Stimulated activated CD4-positive, alpha-beta T cell treated with anti-CD3 and anti-CD28 coated beads, Interleukin-12 subunit alpha, Interleukin-12 subunit beta, amount 100 ng/mL, for 24 hours (primary cell): ENCODE measurements at places on chromosomes 7 and 10.

DNA sequence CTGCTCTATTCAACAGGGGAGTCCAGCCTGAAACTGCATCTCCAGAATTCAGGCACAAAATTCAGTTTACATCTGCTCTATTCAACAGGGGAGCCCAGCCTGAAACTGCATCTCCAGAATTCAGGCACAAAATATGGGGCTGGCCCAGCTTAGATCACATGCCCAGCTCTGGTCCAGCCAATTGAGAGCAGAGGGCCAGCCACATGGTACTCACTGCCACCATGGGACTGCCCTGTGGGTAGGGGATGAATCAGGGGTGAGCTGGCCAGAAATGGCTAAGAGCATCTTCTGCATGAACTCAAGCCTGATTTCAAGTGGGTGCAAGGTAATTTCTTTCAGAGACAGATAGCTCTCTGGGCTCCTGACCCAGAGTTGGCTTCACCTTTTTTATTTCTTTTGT lies 156.6 kb upstream of the LYZL2 start:
- no peak for DNase-seq

GRCh38 chr10:28991333-28992270 lies 297.3 kb upstream of the LYZL1 start:
- DNase-seq: peak; percentile 32

DNA sequence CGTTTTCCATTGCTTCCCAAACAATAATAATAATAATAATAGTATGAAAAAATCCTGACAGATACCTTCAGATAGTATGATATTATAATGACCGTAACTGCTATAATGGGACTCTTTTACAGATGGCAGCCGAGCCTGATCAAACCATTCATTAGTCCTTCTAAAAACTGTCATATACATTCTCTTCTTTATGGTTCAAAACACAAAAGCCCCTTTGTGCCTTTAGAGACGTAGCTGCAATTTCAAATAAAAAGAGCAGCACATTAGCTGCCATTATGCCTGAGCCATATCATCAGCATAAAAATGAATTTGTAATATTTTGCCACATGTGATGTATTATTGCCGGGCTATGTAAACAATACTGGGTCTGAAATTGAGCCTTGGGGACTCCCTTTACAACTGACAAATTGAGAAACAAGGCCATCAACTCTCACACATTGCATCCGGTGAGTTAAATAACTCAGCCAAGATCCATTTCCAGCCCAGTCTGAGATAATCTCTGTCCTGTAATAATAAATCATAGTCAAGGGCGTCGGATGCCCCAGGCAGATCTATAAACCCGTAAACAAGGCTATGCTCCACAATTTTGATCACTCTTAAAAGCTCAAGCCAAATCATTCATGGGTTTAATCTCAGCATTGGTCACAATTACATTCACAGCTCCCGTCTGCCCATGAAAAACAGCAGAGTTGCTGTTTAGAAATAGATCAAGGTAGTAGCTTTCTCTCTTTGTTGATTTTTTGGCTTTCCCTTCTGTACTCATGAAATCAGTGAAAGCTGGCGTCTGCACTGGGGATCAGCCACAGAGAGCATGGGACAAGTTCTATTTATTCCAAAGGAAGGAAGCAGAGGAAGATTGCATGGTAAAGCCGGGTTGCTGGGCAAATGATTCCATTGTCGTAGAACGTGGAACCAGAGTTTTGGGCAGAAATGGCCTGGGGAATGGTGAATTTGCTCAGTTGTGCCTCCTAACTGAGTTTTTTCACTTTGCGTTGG lies 150.1 kb upstream of the BMPER start:
- DNase-seq: no peak

DNA sequence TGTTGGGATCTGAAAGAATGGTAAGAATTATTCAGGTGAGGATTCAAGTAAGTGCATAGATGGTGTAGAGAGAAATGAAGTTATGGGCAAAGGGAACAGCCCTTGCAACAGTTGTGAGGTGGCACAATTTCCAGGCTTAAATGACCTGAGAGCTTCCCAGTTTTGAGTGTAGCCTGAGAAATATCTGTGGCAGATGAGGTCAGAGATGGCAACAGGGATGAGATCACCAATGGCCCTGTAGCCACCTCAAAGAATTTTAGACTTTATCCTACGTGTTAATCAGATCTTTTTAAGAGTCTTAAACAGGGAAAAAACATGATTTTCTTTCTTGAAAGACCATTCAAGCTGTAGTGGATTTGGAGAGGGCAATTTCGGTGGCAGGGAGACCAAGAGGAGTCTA lies 1.9 kb upstream of the NRF1 start:
- no peak for DNase-seq

DNA sequence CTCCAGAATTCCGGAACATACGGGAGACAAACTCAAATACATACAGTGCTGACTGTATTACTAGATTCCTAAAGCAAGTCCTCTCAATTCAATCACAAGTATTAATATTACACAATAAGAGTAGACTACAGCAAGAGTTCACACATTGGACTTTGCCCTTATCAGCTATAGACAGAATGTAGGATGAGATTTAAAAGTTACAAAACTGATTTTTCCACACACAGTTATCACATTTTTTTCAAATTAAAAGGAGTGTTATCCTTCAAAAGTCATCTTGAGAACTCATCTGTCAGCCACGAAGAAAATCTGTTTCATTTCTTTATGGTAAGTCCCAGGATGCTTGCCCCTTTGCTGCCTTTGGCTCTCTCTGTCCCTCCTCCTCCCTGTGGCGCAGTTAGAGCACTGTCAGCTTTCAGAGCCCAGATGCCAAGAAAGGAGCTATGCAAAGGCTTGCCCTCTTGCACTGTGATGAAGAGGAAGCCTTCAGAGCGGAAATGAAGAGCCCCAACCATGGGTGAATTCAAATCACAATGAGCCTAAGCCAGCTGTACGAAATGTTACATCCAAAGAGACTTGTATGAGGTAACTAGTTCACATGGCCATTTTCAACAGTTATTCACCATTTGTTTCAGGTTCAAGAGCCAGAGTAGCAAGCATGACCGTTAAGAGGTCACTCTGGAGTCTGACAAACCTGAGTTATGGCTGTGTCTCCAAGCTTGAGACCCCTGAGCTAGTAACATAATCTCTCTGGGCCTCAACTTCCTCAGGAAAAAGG lies 10.7 kb downstream of the NCOA4 start:
- no peak for DNase-seq

DNA sequence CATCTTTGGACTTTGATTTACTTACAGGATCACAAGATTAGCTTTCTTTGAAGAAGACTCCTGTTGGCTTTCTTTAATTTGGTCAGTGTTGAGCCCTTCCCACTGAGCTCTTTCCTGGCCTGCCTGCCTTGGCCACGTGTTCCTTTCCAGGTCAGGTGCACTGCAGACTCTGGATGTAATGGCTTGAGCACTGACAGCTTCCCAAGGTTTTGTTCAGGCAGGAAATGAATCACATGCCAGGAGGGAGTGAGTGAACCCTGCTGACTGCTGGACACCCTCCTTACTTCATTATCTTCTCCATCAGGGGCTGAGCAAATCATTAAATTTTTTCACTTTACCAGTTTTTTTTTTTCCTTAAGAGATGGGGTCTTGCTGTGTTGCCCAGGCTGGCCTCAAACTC lies 29.8 kb downstream of the SNX10 start:
- no peak for DNase-seq

- DNase-seq: no peak
Observed at GRCh38 chr7:46577394-46577793, 656.3 kb upstream of the IGFBP3 start.

DNA sequence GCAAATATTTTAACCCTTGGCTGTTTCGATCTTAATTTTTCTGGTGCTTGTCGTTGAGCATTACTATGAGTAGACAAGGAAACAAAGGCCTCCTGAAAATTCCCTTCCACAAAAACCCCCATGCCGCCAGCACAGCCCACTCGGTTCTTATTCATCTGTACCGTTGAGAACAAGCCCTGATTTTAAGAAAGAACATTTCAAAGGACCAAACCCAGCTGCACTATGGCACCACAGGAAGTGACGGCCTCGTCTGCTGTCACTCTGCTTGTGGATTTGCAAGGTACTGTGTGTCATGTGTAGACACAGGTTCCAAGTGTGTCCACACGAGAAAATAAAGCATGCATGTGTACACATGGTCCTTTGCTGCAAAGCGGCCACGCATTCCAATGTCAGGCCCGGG lies 285.2 kb downstream of the DNAJB6 start:
- DNase-seq: no peak

DNA sequence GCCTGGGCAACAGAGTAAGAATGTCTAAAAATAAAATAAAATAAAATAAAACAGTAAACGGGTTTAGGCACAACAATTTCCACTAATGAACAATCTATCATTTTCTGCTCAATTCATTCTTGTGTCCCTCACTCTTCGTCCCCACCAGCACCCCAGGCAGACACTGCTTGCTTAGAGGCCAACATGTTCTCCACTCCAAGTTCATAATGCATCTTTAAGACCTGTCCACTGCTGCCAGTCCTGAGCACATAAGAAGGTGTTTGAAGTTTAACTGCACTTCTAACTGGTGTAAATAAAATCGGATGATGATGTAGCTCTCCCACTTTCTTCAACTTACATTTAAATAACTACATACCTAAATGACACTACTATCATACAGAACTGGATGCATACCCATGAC lies 13.2 kb downstream of the PDLIM1 start:
- no peak for DNase-seq

- DNase-seq: no peak
Observed at GRCh38 chr10:22341190-22341925, 3.9 kb upstream of the SPAG6 start.

GRCh38 chr10:71063401-71063800 lies 149.0 kb upstream of the UNC5B start:
- no peak for DNase-seq

GRCh38 chr7:44325201-44325671 lies at the start of gene CAMK2B:
Gene CAMK2B (minus strand): TSS chr7:44325594. CDS start chr7:44325421, 173 bp downstream.
- no peak for DNase-seq

DNA sequence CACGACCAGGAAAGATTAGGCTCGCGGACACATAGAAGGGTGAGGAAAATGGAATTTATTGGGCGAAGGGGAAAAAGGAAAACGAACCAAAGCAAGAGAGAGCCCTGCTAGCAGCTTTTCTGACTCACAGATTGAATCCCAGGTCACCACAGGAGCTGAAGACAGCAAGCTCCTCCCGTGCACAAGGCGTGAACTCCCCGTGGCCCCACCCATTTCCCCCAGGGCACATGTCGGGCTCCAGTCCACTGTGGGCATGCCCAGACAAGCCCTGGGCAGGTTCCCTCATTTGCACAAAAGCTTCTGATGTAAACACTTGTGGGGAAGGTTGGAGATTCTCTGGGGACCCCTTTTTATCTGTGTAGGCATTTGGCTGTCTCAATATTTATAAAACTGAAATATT lies 582.4 kb downstream of the SUGCT start:
- DNase-seq: no peak

DNA sequence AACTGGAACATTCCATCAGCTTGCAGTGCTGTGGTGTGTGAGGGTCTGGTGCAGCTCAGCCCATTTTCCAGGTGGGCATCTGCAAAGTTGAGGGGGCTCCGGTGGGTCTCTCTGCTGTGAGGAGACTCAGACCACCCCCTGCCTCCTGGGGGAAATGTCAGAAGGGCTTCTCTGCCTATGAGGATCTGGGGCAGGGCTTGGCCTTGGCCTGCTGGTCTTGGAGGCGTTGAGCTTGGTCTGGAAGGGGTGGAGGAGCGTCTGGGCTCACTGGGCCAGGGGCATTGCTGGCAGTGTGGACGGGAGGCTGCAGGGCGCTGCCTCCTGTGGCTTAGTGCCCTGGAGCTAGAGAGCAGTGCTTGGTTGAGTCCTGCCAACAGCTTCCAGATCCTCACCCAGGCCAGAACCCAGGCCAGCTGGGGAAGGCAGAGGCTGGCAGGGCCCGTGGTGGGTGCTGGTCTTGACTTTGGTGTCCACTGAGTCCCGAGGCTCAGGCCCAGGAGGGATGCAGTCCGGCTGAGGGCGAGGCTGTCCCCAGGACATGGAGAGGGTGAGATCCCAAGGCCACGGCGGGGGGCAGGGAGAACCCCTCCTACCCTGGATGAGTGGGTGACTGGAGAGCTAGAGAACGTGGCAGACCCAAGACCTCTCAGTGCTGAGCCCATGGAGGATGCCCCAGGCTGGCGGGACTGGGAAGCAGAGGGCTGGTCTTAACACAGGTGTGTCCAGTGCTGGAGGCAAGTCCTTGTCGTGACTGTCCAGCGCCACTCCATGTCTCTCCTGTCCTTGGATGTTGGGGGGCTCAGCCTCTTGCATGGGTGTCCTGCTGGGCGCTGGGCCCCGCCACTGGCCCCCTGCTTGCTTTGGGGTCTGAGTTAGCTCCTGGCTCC lies 2.8 kb downstream of the SPRN start:
- DNase-seq: no peak

DNA sequence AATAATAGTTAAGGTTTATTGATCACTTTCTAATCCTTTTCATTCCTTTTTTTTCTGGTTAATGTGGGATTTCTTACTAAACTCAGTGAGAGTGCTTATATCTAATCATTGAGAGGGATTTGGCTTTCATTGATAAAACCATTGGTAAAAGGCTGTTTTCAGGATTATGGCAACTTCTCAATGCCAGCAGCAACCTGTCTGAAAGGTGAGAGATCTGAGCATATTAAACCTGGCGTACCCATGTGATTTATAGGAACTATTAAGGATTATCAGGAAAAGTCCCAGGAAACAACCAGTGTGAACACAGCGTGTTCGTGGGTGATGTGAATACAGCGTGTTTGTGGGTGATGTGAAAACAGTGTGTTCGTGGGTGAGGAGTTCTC lies 65.9 kb downstream of the PDIA4 start:
- no peak for DNase-seq

DNA sequence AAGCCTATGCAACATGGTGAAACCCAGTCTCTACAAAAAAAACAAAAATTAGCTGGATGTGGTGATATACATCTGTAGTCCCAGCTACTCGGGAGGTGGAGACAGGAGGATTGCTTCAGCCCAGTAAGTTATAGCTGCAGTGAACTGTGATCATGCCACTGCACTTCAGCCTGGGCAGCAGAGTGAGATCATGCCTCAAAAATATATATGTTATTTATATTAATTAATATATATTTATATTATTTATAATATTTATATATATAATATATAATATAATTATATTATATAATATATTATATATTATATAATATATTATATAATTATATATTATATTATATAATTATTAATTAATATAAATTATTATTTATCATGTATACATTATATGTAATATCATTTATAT lies 1158.4 kb upstream of the AUTS2 start:
- no peak for DNase-seq

DNA sequence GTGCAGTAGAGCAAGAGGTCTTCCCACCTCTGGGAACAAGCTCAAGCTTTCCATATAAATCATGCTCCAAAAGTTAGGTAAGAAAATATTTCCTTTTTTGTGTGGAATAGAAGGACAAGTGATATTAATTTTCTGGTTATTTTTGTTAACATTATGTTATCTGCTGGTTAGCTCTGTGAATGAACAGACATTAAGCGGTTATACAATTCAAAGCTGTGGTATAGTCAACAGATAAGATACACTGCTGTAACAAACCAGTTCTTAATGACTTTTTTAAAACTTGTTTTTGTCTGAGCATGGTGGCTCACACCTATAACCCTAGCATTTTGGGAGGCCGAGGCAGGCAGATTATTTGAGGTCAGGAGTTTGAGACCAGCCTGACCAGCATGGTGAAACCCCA lies 43.0 kb upstream of the PRKAR2B start:
- DNase-seq: no peak
